ENCODE measurements at places on chromosomes 2 and 18.
A peak's percentile ranks its signal among the peaks of the same experiment; 100 is the strongest.

DNA sequence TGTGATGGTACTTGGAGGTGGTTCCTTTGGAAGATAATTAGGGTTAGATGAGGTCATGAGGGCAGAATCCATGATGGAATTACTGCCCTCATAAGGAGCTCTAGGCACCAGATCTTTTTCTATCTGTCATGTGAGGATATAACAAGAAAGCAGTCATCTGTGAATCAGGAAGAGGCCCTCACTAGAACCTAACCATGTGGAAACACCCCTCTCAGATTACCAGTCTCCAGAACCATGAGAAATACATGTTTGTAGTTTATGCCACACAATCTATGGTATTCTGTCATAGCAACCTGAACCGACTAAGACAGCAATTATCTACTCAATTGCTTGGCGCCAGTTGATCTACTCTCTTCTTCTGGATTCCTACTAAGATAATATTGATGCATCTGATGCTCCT is 2.4 kb upstream of the SERPINB10 start:
- no peak for DNase-seq

DNA sequence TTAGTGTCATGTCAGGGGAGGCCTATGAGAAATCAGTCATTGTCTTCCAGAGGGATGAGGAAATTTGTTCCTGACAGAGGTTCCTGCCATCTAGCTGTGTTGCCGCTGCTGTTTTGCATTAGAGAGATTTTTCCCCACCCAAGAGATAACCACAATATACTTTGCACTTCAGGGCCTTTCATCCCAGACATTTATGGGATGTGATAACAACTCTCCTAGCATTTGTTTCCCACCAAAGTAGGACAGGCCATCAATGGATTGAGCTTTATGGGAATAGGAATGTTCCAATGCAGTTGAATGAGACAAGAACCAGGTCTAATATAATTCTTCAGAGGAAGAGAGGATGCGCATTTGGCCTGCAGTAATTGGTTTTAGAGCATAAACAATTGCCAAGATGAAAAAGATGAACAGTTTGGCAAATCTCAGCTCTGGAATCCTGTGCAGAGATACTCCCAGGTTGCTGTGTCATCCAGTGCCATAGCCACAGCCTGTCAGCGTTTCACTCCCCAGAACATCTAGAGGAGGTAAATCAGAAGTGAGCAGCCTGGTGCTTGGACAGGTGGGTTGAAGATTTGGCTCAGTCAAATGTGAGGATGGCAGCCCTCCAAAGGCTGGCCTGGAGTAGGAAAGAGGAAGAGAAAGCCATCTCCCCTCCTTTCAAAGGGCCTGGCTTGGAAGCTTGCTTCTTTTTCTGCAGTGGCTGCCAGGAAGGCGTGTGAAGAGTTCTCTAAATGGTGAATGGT is 93.7 kb upstream of the SETBP1 start:
- peak; percentile 54 for DNase-seq

GRCh38 chr2:231337807-231338759 is 57.4 kb upstream of the B3GNT7 start:
- no peak for DNase-seq

- no peak for DNase-seq
Observed at GRCh38 chr2:217163987-217164386, 304.1 kb upstream of the TNP1 start.

DNA sequence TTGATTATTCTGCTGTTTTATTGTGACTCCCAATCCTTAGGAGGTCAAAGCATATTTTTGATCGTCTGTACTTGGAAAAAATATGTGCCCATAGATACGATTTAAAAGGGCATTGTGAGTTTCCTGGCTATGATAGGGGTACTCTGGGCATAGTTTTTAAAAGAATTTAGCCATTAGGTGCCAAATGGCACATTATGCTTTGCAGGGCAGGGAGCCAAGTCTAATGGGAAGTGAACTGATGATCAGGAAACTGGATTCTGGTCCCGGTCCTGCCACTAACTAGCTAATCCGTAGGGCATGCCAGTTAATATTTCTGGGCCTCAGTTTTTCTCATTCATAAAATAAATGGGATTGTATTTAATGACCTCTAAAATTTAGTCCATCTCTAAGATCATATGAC is 189.3 kb downstream of the LTBP1 start:
- no peak for DNase-seq

- DNase-seq: no peak
Observed at GRCh38 chr18:48356151-48356745, 52.9 kb downstream of the ZBTB7C start.

DNA sequence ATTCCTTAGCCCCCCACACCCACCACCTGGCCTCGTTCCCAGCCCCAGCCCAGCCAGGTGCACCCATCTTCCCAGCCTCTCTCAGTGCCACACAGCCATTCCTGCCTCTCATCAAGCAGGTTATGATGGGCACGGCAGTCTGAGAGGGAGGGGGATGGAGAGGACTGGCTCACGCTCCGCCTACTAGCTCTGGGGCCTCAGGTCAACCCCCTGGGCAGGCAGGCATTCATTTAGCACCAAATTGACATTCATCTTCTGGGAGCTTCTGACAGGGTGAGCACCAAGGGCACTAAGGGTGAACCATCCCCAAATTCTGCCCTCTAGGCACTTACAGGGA is 66.2 kb upstream of the FOSL2 start:
- no peak for DNase-seq
